Posterior cingulate gyrus (tissue), 11 donors: ENCODE measurements at places on chromosomes 3 and 15.

DNA sequence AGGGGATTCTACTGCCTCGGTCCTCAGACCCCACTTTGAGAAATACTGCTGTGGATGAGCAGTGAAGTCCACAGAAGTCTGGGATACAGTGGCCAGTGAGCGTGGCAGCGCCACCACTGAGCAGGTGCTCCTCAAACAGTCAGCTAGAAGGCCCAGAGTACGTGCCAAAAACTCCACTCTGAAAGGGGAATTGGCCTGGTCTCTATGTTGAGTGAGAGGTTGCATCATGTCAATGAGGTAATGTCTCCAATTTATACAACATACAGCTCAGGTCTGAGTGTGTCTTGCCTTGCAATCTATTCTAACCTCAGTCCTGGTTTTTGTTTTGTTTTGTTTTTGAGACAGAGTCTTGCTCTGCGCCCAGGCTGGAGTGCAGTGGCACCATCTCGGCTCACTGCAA is 53.3 kb upstream of the ETV5 start:
- no peak for DNase-seq

DNA sequence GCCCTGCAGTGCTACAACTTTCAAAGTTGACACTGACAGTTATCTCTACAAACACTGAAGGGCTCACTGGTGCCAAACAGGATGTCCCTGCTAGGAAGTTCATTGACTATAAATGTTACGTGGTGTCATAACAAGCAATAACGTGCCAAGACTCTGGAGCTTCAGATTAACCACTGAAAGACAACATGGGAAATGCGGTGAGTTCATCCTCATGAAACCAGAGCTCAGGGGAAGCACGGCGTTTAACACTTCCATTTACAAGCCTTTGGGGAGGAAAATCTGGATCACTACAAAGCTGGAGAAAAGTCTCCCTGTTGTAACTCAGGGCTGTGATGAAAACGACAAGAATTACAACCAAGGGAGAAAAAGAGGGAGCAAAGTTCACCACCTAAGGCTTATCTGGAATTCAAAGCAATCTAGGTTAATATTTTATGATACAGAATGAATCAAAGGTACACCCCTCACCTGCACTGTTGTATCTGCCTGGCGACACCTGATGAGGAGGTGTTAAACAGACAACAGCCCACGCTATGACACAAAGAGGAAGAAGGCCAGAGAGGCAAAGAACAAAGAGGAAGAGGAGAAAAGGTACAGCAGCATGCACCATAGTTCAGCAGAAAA is 27.0 kb downstream of the SHQ1 start:
- DNase-seq, result no peak

- DNase-seq, result no peak
Measured at GRCh38 chr15:50067254-50067653, 51.8 kb downstream of the ATP8B4 start.

DNA sequence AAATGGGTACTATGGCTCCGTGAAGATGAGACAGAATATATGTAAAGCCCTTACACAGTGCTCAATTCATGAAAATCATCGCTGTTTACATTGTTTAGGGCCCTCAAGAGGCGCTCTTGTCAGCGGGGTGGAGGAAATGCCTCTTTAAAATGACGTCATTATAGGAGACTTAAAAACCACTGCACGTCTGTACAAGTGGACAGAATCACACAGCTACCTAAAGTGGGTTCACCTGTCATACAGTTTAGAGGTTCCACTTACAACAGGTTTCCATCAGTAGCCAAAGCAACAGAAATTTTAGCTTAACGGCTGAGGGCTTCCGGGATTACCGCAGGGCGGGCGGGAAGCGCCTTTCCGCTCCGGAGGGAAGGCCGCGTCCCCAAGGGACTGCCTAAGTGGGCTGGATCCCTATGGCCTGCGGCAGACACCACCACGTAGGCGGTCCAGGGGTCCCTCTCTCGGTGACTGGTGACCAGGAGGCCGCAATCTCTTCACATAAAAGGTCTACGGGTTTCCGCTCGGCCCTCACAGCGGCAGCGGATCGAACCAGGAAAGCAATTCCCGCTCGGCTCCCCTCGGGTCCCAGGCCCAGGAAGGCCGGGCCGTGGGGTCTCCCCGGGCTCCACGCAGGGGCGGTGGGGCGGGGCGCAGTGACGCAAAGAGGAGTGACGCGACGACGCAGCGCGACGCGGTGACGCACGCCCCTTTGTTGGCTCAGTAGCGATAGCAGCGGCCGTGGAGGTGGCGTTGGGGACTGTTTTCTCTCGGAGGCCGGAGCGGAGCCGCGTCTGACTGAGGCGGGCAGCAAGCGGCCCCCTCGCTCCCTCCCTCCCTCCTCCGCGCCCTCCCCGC is at the start of gene ARIH1:
TSS of gene ARIH1 (plus strand) at position 717 of the 852 bp plus-strand sequence. CDS start 310 bp downstream, outside the sequence.
- peak; percentile 99 for DNase-seq

DNA sequence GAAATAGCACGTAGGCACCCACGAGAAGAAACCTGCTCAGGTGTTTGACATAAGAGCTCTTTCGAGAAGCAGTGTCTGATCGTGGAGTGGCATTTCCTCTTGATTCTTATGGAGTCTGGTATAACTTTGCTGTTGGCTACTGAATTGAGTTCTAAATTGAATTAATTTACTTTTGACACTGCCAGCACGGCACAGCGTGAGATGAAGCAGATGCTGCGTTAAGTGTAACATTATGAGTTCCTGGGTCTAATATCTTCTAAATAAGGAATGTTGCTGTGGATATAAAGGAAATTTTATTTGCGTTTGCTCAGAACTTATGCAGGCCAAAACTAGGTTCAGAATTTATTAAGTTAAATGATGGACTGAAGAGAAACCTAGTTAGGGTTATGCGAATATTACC is 919.9 kb downstream of the TUSC7 start:
- DNase-seq, result no peak

DNA sequence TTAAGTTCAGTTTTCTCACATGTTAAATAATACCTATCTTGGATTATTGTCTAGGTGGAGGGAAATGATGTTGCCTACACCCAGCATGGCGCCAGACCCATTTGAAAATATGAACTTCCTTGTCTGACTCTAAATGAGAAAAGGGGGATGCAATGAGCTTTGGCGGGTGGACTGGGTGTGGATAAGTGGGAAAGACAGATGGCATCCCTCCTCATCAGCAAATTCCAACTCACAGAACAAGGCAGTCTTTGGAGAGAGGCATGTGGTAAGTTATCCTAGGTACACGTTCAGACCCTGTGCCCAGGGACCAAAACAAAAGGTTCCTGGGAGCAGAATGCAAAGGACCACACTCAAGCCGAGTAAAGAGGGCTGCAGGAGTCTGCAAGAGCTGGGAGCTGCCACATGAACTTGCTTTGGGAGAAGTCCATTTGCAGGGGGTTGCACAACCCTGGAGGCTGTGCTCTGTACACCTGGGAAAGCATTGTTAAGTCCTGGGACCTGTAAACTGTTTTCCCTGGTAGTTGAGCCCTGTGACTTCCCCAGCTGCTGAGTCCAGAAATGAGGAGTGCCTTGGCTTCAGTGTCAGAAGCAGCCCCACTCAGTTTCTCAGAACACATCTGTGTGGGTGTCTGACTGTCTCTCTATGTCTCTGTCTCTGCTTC is 102.3 kb upstream of the TPM1 start:
- DNase-seq, result no peak

- no peak for DNase-seq
Measured at GRCh38 chr3:139893963-139894642, 40.9 kb upstream of the CLSTN2 start.
